ENCODE measurements at places on chromosomes 13 and 19.

- DNase-seq, result no peak
Observed at GRCh38 chr19:33388725-33389420, 15.4 kb downstream of the CEBPG start.

GRCh38 chr13:66927562-66927961 is 302.6 kb downstream of the PCDH9 start:
- DNase-seq, result no peak

- no peak for DNase-seq
Observed at GRCh38 chr19:6828698-6829633, 56.5 kb downstream of the VAV1 start.

DNA sequence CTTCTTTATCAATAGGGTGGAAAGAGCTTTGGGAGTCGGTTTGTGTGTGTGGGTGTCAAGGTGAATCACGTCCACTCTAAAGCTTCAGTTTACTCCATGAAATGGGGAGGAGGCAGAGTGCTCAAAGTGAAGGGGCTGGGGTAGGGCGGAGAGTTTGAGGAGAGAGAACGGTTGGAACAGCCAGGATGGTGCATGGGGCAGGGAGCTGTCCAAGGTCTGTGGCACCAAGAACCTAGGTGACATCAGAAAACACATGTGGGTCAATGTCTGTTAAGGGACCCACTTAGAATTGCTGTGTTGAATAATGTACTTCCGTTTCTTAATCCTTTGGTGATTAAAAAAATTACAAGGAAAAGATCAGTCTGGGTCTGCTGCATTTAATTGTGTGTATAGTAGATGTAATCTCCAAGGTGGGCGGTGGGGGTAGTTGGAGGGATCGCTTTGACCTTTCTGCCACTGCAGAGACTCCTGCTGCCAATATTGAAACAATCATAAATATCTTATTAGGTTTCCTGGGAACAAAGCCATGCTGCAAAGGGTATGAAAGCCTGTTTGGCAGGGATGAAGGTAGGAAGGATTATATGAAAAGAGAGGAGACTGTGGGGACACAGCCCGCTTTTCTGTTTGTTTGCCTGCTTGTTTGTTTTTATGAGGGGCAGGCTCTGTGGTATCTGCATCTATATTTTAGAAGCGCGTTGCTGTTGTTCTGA is 122.3 kb downstream of the ATP8A2 start:
- no peak for DNase-seq

DNA sequence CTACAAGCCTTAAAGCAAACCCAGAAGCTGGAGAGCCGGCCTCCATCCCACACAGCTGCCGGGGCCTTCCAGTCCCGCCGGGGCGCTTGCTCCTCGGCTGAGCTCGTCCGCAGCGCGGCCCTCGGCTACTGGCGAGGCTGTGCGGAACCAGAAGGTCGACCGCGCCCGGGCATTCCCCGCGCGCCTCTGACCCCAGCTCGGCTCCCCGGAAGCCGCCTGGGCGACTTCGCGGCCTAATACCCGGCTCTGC is 863 bp downstream of the ANKRD10 start:
- no peak for DNase-seq

DNA sequence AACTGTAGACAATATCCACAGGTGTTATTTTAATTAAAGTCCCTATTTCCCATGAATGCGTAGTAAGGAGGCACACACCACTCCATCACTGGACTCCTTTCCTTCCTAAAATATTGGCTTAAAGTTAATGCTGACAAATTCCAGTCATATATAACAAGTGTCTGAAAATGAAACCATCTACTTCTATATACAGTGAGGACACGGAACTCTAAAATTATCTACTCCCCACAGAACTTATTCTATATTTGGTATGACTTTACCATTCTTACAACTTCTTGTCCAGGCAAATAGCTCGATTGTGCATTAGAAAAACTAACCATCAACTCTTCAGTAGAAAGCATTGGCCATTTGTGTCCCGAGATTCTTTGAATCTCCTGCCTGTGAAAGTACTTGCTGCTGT is 1560.2 kb downstream of the EFNB2 start:
- DNase-seq, result no peak

DNA sequence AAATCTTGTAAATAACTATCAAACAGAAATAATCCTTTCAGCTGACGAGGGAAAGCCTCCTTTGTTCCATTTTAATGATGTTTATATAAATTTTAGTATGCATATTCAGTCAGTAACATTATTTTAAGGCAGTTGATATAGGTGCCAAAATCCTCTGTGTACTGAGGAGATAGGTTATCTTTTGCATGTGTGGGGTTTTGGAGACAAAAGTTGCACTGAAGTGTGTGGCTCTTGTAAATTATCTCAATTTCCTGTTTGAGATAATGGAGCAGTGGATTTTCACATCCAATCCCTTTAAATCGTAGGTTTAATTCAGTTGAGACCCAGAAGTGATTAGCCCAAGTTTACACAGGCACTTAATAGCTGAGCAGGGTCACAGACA is 106.6 kb downstream of the RGCC start:
- no peak for DNase-seq

All from hippocampal formation (tissue), 2 donors.